CD4-positive, alpha-beta T cell treated with Interleukin-12 subunit alpha and Interleukin-12 subunit beta, for 1 hour (primary cell): ENCODE measurements at places on chromosomes 12 and 14.

DNA sequence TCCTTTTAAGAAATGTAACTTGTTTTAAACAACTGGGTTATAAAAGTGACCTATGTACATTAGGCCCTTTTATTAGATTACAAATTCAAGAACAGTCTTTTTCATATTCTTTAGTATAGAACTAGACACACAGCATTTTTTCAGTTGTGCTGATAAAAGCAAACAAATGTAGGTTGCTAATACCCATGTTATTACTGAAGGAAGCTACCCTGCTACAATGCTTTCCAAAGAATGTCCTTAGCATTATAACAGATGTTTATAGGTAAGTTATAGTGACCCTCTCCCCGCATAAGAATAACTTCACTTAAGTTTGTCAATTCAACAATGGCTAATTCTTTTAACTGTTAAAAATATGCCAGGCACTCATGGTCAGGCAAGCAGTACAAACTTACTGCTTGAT lies 17.9 kb downstream of the RTRAF start:
- DNase-seq = no peak

- DNase-seq = no peak
Measured at GRCh38 chr12:31265722-31266121, 60.2 kb downstream of the SINHCAF start.

GRCh38 chr14:56649382-56649781 lies 69.8 kb downstream of the TMEM260 start:
- DNase-seq = no peak

DNA sequence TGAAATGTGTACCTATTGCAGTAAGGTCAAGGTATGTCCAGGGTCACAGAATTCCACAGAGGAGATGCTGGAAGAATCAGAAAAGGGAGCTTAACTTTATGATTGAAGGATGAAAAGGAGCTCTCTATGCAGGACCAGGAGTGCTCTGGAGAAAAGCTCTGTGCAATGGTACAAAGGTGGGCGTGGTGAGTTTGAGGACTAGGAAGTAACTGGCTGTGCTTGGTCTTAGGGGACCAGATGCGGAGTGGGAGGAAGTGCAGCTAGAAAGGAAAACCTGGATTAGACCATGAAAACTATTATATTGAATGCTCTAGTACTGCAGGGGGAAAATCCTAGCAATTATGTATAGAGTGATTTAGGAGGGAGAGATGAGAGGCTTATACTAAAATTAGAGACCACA lies 56.8 kb downstream of the BTG1 start:
- DNase-seq = no peak

GRCh38 chr12:22574921-22575320 lies 30.6 kb upstream of the C2CD5 start:
- DNase-seq = no peak

GRCh38 chr12:51683763-51684357 lies 92.8 kb downstream of the SCN8A start:
- DNase-seq = no peak

- no peak for DNase-seq
Measured at GRCh38 chr14:99586761-99587459, 17.1 kb downstream of the CCDC85C start.

DNA sequence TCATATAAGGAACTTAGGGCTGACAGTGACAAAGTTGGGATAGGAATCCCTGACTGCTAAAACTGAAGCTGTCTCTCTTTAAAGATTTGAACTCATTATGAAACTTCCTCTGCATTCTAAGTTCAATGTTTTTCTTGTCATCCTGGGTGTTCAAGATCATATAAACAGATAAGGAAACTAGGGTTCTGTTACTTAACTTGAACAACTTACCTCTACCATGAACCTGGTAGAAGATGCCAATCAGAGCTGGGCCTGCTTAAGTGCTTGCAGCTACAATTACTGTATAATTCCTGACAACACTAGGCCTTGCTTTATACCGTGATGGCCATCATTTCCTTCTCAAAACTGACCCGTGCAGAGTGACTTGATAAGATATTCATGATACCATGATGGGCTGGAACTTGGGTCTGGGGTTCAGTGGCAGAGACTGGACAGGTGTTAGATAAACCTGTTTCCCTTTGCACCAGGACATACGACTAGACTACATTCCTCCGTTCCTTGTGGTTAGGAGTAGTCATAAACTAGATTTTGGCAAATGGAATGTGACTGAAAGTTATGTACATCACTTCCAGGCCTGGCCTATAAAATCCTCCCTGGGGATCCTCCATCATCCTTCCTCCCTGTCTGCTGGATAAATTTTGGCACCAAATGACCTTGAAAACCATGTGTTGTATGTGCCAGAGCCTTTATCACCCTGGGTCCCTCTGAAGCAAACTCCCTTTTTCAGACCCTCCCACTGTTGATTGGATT lies 172.2 kb upstream of the PRICKLE1 start:
- no peak for DNase-seq

DNA sequence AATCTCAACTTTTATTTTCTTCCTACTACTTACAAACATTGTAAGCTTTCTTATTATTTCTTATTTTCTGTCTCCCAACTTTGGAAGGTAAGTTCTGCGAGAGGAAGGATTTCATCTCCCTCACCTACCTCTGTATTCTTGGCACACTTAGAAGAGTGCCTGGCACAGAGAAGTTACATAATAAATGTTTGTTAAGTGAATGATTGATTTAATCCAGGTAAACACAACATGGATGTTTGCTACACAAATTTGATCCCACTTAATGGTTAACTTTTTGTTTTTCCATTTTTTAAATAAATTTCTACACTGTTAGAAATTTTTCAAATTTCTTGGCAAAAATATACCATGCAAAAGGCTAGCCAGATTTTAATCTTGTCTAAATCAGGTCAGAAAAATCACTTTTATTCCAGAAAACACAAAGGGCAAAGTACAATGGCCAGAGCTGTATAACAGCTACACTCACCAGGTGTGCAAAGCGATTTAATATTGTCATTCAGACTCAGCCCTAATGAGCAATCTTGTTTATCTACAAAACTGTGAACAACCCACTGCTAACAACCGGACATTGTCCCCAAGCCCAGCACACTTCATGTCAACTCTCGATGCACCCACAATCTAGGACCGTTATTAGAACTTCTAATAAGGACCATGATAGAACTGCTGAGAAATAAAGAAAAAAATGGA lies 222.1 kb upstream of the EEA1 start:
- DNase-seq = no peak

GRCh38 chr12:44053549-44054127 lies 217.8 kb downstream of the TMEM117 start:
- no peak for DNase-seq

GRCh38 chr12:18296909-18297280 lies 35.6 kb downstream of the PIK3C2G start:
- no peak for DNase-seq

DNA sequence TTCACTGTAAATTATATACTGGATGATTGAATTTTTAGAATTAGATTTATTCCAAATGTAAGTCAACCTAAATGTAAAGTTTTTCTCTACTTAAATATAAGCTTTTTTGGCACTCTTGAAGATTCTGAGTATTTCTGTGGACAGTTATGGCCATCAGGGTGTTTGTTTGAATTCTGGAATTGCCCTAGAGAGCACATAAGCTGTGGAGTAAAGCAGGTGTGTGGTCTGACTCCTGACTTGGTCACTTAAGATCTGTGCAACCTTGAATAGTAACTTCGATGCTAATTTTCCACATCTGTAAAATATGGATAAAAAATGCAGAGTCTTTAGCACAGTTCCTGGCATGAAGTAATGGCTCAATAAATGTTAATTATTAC lies 64.4 kb downstream of the FUT8 start:
- DNase-seq = no peak

DNA sequence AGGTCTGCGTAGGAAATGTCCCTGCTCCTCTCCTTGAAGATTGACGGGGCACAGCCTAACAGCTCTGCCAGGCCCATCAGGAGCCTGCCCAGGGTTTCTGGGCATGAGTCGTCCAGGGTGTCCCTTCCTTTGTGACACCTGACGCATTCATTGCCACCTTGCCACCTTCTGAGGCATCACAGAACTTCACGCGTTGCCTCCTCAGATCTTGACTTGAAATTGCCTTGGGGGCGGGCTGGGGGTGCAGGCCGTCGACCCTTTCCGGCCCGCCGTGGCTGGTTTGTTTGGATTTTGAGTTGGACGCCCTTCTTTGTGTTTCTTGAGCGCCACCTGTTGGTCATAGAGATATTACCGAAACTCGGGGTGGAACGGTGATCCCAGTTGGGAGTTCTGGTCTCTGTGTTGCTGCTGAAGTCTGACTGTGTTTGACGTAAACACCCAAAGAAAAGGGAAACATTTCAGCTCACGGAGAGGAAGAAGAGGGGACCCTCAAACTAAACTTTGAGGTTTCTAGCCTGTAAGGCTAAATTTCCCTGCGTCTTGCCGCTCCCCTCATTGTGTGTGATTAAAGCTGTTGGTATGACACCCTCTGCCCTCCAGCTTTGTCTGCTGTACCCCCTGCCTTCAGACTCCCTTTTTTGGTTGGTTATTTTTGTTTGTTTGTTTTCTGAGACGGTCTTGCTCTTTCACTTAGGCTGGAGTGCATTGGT lies 44.6 kb downstream of the MLXIP start:
- DNase-seq = peak; percentile 76
